ENCODE measurements at places on chromosomes 7 and 10. TPM values are rescaled to one million over a fixed set of nuclear protein-coding genes. Genes with fewer than 3 reads are reported as not detected.

Gene ACSL5
- 22.7 TPM for total RNA-seq

Gene PHKG1
- 4.2 TPM for total RNA-seq

DNA sequence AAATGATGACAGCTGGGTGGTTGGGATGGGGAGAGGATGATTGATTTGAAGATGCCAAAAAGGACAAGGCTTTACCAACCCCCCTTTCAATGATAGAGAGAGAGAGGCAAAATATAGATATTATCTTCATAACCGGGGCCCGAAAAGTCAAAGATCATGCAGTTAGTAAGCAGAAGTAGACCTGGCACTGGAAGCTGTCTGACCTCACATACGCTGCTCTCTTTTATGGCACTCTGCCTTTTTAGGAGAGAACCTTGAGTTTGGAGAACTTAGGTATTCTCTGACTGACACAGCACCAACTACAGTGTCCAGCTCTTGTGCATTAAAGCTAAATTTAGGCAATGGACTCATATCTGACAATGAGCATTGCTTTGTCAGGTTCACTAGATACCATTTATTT lies 30.7 kb downstream of the CNNM2 start:
- H3K36me3 ChIP-seq, result no peaks in the 10 kb centered on the region
- DNase-seq, result no peak
- no peaks in the 10 kb centered on the region for H3K4me1 ChIP-seq
- H3K27me3 ChIP-seq, result no peaks in the 10 kb centered on the region

DNA sequence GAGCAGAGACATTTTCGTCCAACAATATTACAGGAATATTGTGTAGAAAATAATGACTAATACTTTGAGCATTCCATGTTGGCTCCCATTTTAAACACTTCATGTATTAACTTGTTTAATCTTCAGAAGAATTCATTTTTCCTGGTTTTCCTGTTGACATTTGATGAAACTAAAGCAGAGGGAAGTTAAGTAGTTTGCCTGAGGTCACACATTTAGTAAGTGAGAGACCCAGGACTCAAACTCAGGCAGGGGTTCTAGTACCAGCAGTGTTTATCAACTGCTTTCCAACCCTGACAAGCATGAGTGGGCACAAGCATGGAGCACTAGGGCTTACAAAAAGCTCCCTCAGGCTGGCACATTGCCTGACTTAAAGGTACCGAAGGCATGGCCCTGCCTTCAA lies 719.1 kb downstream of the AUTS2 start:
- peak overlapping the region; percentile 43 for H3K27ac ChIP-seq
- H3K4me1 ChIP-seq, result peaks cover 8% of the 10 kb centered on the region
- H3K36me3 ChIP-seq, result no peaks in the 10 kb centered on the region

DNA sequence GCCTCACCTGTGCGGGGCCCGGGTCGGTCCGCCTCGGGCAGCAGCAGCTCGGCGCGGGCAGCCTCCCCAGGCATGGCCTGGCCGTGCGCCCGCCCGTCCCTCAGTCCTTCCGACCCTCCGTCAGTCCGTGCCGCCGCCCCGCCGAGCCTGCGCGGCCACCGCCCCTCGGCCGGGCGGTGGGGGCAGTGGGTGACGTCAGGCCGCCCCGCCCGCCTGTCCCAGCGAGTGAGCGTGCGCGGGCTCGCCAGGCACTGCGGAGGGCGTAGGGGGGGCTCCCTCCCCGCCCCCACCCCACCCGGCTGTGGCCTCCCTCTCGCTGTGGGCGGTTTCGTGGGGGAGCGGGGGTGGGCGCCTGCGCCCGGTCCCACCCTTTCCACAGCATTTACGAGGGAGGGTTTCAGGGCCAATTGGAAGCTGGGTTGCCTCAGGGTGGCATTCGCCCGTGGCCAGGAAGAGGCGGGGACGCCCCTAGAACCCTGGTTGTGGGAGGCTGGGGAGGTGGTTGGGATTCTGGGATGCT lies at the start of gene NACAD:
Gene NACAD (minus strand): TSS at position 149 of the 520 bp plus-strand sequence. CDS start 75 bp downstream, at position 74.
- H3K4me3 ChIP-seq, result peak within 1 kb of the TSS; percentile 59
- H3K4me1 ChIP-seq, result no peaks in the 10 kb centered on the region
- peak; percentile 32 for DNase-seq
- H3K36me3 ChIP-seq, result no peaks in the 10 kb centered on the region
- H3K27me3 ChIP-seq, result no peaks in the 10 kb centered on the region

DNA sequence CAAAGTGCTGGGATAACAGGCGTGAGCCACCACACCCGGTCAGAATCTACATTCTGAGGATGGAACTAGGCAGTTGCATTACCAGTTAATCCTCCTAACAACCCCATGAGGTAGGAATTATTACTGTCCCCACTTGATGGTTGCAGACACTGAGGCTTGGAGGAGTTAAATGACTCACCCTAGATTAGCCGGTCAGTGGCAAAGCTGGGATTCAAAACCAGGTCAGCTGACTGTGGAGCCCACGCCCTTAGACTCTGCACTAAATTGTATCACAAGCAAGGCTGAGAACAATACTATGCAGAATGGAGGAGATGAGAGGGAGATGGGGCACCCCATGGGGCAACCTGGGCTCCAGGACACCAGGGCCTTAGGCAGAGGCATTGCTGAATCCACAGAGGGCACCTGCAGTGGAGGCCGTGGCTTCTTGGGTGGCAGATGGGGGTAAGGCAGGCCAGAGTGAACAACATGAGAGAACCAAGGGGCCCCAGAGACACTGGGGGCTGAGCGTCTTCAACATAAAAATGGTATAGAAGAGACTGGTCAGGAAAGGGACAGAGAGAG lies 723.4 kb downstream of the PARD3 start:
- H3K27me3 ChIP-seq, result no peaks in the 10 kb centered on the region
- no peaks in the 10 kb centered on the region for H3K36me3 ChIP-seq
- H3K4me1 ChIP-seq, result no peaks in the 10 kb centered on the region
- H3K4me3 ChIP-seq, result no peak overlapping the region
- no peak overlapping the region for H3K27ac ChIP-seq

DNA sequence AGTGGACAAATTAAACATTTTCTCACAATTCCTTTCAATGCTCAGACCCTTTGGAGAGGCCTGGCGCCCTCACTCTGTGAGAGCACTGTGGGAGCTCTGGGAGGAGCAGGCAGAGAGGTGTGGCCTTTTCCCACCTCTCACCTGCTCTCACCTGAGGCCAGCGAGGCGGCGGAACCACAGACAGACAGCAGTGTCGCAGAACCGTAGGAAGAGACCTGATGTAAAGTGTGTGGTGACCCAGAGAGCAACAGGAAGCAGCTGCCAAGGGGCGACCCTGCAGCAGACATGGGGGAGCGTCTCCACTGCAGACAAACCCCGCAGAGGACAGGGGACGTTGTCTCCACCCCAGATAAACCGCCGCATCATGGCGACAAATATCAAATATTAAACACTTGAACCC lies 15.6 kb upstream of the PARP12 start:
- H3K4me1 ChIP-seq, result no peaks in the 10 kb centered on the region
- no peak overlapping the region for H3K4me3 ChIP-seq
- no peak overlapping the region for H3K27ac ChIP-seq

DNA sequence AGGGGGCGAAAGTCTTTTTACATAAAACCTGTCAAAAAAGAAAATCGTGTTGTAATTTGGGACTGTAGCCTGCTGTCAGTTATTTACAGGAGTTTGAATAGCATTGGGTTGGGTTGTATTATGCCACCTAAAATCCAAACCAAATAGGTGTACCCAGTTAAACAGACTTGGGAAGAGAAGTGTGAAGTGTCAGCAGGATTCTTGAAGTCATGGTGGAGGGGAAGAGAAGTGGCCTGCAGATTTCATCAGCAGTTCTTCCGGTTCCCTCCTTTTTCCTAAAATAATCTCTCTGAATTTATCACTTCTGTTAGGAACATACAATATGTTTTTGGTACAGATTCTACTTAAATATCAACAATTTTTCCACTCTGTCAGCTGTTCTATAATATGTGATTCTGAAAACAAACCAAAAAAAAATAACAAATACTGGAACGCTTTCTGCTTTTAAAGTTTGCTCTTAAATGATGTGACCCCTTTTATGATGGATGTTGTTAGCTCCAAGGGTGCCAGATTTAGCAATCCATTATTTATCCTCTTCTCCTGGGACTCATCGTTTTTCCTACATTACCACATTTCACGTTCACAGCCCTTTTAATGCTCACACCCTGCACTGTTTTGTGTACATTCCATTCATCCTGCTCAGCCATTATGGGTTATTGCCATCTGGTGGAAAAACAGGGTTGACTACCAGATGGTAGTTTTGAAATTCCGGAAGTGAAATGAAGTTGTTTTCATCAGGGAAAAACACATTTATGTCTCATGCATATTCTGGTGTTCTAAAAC lies 18.7 kb upstream of the ARHGAP12 start:
- no peaks in the 10 kb centered on the region for H3K4me1 ChIP-seq
- H3K27me3 ChIP-seq, result no peaks in the 10 kb centered on the region
- no peaks in the 10 kb centered on the region for H3K36me3 ChIP-seq
- H3K4me3 ChIP-seq, result no peak overlapping the region

- H3K4me3 ChIP-seq, result no peak overlapping the region
- no peaks in the 10 kb centered on the region for H3K36me3 ChIP-seq
- H3K27me3 ChIP-seq, result no peaks in the 10 kb centered on the region
- no peak for DNase-seq
Measured at GRCh38 chr7:17239683-17240521, 58.5 kb upstream of the AHR start.

- DNase-seq, result no peak
- peaks cover 20% of the 10 kb centered on the region for H3K4me1 ChIP-seq
- H3K27ac ChIP-seq, result no peak overlapping the region
- H3K27me3 ChIP-seq, result no peaks in the 10 kb centered on the region
- no peak overlapping the region for H3K4me3 ChIP-seq
- no peaks in the 10 kb centered on the region for H3K36me3 ChIP-seq
Measured at GRCh38 chr10:114615600-114616007, 42.5 kb downstream of the ABLIM1 start.

- H3K27ac ChIP-seq, result no peak overlapping the region
- no peak for DNase-seq
- peaks cover 7% of the 10 kb centered on the region for H3K4me1 ChIP-seq
- H3K27me3 ChIP-seq, result no peaks in the 10 kb centered on the region
Measured at GRCh38 chr10:93245779-93246178, 172.1 kb downstream of the CYP26A1 start.

- no peaks in the 10 kb centered on the region for H3K36me3 ChIP-seq
- H3K4me1 ChIP-seq, result no peaks in the 10 kb centered on the region
- no peak overlapping the region for H3K4me3 ChIP-seq
- DNase-seq, result no peak
- H3K27me3 ChIP-seq, result no peaks in the 10 kb centered on the region
Measured at GRCh38 chr7:14745076-14745475, 157.5 kb downstream of the DGKB start.

GRCh38 chr7:77239471-77239870 lies 39.9 kb upstream of the FGL2 start:
- H3K27ac ChIP-seq, result no peak overlapping the region
- no peak overlapping the region for H3K4me3 ChIP-seq
- no peak for DNase-seq
- no peaks in the 10 kb centered on the region for H3K27me3 ChIP-seq
- H3K4me1 ChIP-seq, result peaks cover 29% of the 10 kb centered on the region

- peaks cover 29% of the 10 kb centered on the region for H3K4me1 ChIP-seq
- DNase-seq, result no peak
- H3K36me3 ChIP-seq, result no peaks in the 10 kb centered on the region
- no peak overlapping the region for H3K27ac ChIP-seq
- no peaks in the 10 kb centered on the region for H3K27me3 ChIP-seq
- no peak overlapping the region for H3K4me3 ChIP-seq
Measured at GRCh38 chr7:69757981-69758430, 159.7 kb downstream of the AUTS2 start.

GRCh38 chr7:18559756-18560155 lies 64.2 kb downstream of the HDAC9 start:
- no peaks in the 10 kb centered on the region for H3K36me3 ChIP-seq
- DNase-seq, result no peak
- no peak overlapping the region for H3K4me3 ChIP-seq
- H3K4me1 ChIP-seq, result no peaks in the 10 kb centered on the region
- H3K27me3 ChIP-seq, result no peaks in the 10 kb centered on the region
- H3K27ac ChIP-seq, result no peak overlapping the region

GRCh38 chr10:32318476-32318896 lies 28.5 kb downstream of the EPC1 start:
- peaks cover 31% of the 10 kb centered on the region for H3K4me1 ChIP-seq
- no peaks in the 10 kb centered on the region for H3K36me3 ChIP-seq
- no peak overlapping the region for H3K27ac ChIP-seq
- H3K27me3 ChIP-seq, result no peaks in the 10 kb centered on the region

- H3K4me3 ChIP-seq, result no peak overlapping the region
- no peaks in the 10 kb centered on the region for H3K4me1 ChIP-seq
- H3K36me3 ChIP-seq, result no peaks in the 10 kb centered on the region
- H3K27ac ChIP-seq, result no peak overlapping the region
- no peaks in the 10 kb centered on the region for H3K27me3 ChIP-seq
- no peak for DNase-seq
Measured at GRCh38 chr10:130054021-130054420, 56.6 kb downstream of the C10orf143 start.

DNA sequence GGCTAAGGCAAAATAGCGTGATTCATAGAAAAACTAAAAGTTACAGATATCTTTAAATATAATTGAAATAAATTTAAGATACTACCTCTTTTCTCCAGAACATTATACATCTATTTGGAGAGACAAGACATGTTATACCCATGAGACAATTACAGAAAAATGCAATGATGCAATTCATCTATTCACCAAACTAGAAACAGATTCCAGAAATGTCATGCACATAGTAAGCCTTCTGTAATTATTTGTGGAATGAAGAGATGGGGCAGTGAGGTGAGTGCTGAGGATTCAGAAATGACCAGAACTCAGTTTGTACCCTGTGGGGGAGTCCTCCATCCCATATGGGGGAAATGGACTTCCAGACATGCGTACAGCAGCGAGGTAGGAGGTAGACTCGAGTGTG lies 99.4 kb downstream of the MKX start:
- no peaks in the 10 kb centered on the region for H3K27me3 ChIP-seq
- no peak overlapping the region for H3K4me3 ChIP-seq
- no peaks in the 10 kb centered on the region for H3K4me1 ChIP-seq
- no peak overlapping the region for H3K27ac ChIP-seq
- no peaks in the 10 kb centered on the region for H3K36me3 ChIP-seq

- no peak for DNase-seq
- no peaks in the 10 kb centered on the region for H3K27me3 ChIP-seq
- no peaks in the 10 kb centered on the region for H3K4me1 ChIP-seq
- peak overlapping the region; percentile 82 for H3K4me3 ChIP-seq
- no peaks in the 10 kb centered on the region for H3K36me3 ChIP-seq
Measured at GRCh38 chr7:152759949-152760853, 649 bp downstream of the ACTR3B start.

All from tibial nerve (tissue), 4 donors.